ENCODE measurements at places on chromosomes 4 and X.

DNA sequence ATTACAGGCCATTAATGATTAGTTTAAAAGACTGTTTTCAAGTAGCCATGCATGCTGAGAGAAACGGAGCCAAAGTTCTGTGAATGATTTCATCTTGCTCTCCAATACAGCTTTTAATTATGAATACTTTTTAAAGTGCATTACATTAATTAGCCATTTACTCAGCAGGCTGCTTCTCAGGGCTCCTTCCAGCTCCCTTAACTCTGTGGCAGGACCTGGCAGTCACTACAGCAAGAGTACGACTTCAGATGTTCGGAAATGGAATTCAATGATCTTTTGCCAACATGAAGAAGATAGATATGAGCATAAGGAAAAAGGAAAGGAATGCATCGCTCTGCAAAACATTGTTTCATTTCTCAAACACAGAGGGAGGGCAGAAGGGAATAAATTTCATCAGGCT is 987.2 kb downstream of the PDHA2 start:
- DNase-seq = no peak

DNA sequence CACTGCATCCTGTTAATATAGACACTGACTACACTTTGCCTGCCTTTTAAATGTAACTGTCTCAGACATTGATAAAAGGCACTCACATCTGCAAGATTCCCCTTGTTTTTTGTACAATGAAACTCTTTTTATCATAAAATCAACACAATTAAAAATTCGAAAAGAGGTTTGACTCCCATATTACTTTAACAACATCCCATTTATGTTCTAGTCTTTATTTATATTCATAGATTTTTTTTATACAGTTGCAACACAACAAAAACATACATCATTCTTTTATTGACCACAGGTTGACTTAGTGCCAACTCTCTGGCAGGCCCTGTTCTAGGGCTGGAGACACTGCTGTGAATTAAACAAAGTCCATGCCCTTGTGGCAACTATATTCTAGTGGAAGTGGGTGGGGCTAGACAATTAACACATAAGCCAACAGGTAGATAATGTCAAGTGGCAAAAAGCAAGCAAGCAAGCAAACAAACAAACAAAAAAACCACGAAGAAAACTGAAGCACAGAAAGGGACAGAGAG is 36.8 kb downstream of the ANK2 start:
- DNase-seq = no peak

DNA sequence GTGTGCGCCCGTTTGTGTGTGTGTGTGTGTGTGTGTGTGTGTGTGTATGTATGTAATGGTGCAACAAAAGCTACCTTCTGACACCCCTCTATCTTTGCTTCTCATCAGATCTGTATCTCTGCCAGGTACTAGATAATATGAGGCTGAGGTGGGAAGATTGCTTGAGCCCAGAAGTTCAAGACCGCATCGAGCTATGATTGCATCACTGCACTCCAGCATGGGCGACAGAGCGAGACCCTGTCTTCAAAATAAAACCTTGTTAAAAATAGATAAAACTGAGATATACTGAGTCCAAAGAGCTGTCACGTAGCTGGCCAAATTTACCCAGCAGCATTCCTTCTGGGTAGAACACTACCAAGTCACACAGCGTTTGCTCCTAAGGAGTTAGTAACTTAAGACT is 18.4 kb downstream of the NLGN4X start:
- DNase-seq = no peak

GRCh38 chr4:149999485-150000074 is 78.7 kb upstream of the DCLK2 start:
- DNase-seq = no peak

DNA sequence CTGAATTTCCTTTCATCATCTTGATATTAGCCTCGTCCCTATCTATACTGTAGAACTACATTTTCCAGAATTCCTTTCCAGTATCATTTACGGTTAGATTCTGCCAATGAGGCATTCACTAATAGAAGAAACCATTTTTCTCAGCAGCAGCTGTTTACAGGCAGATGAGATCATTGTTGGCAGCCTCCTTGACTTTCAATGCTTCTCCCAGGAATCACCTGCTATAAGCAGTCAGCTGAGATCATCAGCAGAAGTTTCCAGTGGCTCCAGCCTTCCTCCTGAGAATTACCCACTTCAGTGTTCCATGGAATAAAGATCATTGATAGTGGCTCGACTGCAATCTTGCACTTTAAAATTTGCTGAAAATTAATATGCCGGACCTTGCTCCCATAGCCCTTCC is 157.3 kb upstream of the TET2 start:
- DNase-seq = no peak

- DNase-seq = no peak
These were observed 62.8 kb downstream of the FAM9B start for GRCh38 chrX:8971116-8971515.

- no peak for DNase-seq
These were observed 401 bp downstream of the SOWAHD start for GRCh38 chrX:119758731-119759247.

DNA sequence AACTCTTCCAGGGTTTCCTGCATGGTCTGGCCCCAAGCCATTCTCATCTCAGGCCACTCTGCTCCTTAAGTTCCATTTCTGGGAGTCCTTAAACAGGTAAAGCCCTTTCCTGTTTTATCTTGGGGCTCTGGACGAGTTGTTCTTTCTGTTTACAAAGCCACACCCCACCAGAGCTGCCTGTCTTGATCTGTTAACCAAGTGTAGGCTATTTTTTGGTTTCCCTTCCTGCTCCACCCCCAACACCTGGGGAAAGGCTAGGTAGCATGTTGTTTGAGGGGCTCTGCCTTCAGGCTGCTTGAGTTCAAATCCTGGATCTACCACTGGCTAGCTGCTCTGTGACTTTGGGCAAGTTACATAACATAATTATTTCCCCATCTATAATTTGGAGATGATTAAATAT is 40.0 kb downstream of the ERVMER34-1 start:
- no peak for DNase-seq

DNA sequence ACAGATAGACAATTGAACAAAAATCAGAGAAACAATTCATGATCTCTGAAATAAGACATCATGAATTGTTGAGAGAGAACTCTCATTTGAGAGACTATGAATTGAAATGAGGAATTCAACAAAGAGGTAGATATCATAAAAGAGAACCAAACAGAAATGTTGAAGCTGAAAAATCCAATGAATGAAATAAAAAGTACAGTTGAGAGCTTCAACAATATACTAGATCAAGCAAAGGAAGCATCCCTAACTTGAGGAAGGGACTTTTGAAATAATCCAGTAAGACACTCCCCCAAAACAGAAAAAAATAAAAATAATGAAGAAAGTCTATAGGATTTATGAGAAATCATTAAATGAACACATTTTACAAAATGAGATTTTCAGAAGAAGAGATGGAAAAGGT is 310.0 kb upstream of the PCDH10 start:
- DNase-seq = no peak
